ENCODE measurements at places on chromosomes 2 and 18.

DNA sequence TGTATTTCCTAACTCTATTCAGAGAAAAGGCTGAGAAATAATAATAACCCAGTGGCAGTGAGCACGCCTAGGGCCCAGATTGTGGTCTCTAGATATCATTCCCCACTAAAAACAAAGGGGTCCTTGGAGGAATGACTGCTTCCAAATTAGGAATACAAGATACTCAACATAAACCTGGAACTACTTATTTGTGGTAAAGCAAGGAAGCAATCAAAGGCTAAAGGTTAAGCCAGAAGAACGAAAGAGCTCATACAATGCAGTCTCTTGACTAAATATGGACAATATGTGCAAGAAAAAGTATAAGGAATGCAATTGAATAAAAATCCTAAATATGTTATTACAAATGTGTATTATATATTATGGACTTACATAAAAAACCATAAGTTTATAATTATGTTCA is 253.5 kb upstream of the NRP2 start:
- no peak for DNase-seq

DNA sequence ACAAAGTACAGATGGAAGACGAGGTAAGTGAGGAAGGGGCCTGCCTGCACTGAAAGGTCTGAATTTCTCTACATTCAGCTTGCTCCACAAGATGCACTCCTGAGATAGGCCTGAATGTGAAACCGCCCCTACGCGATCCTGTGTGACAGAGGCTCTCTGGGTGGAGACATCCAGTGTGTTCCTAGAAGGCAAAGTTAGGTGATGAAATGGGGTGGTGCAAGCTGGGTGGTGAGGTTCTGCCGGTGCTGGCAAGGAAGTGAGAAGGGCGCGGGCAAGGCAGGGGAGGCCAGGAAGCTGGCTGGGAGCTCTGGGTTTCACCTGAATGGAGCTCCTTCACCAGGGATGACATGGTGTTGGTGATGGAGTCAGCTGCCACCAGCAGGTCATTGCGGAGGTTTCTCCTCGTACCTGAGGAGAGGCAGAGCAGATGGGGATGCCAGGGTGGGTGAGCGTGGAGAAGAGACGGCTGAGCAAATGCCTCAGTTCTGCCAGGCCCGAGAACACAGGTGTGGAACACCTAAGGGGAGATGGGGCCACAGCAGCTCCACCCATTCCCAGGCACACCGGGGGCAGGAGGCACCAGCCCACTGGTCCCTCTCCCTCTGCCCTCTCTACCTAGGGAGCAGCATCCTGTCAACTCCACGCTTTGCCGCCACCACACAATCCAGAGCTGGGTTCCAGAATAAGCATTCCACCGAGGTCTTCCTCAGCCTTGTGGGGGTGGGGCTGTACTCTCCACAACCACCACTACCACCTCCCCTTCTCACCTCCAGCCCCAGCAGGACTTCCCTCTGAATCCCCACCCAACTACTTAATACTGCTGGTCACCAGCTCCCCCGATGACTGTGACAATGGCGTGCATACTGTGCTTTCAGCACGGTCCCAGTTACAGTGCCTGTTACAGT is 45.5 kb upstream of the DNMT3A start:
- no peak for DNase-seq

DNA sequence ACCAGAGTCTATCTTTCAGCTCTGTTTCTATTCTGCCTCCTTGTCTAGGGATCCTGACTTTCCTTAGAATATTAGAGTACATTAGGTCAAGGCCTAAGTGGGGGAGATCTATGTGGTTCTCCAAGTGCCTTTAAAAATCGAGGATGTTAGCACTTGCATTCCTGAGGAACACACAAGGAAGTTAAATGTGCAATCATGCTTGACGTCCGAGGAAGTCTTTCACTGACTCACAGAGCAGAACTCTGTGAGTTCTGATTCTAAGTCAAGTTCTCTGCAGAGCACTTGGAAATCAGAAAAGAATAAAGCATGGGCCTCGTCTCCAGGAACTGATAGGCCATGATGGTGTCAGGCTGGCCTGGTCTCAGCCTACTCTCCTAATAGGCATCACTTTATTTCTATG is 17.2 kb downstream of the FHOD3 start:
- DNase-seq: no peak

DNA sequence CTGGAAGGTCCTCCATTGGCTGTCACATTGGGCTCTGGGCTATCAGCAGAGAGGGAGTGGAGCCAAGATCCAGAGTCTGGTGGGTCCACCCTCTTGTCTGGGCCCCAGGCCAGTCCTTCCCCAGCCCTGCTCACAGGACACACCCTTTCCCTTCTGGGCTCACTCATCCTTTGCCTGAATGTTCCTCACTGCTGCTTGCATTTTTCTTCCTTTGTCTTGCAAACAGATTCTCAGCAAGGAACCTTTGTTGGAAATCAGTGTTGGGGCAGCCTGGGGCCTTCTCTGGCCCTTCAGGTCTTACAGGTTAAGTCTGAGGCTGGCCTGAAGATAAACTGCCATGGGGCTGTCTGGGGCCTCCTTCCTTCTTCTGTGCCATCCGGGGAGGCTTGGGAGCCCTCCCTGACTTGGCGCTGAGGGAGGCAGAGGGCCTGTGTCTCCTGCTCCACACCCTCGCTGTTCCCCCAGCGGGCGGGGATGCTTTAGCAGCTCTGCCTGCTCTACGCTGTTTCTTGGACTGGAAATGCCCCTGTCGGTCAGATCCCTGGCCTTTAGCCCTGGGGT is 11.5 kb upstream of the CELF4 start:
- DNase-seq: no peak

GRCh38 chr18:61975526-61976326 is 82.9 kb upstream of the RNF152 start:
- no peak for DNase-seq

DNA sequence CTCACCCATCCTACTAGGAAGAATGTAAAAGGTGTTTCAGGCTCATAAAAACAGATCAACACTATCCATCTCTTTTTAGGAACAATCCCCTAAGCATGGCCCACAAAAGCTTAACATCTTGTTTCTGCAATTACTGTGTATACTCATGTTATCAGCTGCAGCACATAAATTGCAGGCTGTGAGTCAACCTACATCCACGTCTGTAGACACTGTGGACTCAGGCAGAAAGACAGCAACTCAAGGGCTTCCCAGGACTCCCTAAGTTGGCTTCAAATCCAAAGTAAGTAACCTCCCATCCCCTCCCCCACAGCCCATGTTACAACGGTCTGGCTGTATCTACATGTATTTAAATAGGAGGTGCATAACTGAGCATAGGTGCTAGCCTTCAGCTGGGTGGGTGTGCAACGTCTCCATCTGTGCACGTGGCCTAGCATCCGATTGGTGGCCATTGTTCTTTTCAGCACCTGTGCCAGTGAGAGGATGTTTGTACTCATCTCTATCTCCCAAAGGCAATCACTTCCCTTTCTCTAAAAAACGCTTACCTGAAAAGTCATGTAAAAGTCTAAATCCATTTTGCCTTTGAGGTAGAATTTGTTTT is 30.1 kb downstream of the UXS1 start:
- DNase-seq: no peak

- DNase-seq: no peak
Observed at GRCh38 chr2:185665251-185665814, 73.3 kb upstream of the FSIP2 start.

GRCh38 chr18:12049978-12050811 is 43.4 kb upstream of the ANKRD62 start:
- no peak for DNase-seq

Data from activated T-cell treated with anti-CD3 and anti-CD28 coated beads for 48 hours (primary cell).